ENCODE measurements at places on chromosomes 5 and 9.

GRCh38 chr5:173964506-173964905, 24.5 kb upstream of the C5orf47 start:
- peaks cover 9% of the 10 kb centered on the region for H3K27me3 ChIP-seq
- H3K4me3 ChIP-seq: no peak overlapping the region
- no peak for DNase-seq

DNA sequence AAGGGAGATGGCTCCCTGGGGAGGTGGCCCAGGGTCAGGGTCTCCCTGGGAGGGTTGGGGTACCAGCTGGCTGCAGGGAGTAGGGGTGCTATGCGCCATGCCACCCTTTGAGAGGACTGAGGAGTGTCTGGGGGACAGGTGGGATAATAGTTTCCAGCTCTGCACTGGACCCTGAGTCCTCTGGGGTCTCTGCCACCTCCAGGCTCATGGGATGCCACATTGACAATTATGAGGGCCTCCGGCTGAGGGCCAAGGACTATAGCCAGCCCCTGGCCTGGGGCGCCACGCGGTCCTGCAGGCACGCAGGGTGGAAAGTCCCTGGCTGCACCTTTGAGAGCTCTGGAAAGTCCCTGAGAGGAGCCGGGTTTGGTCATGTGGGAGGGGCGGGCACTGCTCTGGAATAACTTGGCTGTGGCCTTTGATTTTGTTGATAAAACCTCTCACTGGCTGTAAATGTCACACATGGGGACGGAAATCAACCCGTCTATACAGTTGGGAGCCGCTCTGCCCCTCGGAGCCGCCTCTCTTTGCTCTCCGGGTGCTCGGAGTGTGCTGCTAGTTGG, 16.0 kb downstream of the TRAF2 start:
- H3K27ac ChIP-seq: peak overlapping the region; percentile 99
- H3K4me1 ChIP-seq: peaks cover 23% of the 10 kb centered on the region
- H3K4me3 ChIP-seq: peak overlapping the region; percentile 79
- H3K36me3 ChIP-seq: peaks cover 33% of the 10 kb centered on the region
- H3K27me3 ChIP-seq: no peaks in the 10 kb centered on the region
- peak; percentile 79 for DNase-seq

GRCh38 chr5:107263387-107264018, 407.2 kb downstream of the EFNA5 start:
- H3K27me3 ChIP-seq: no peaks in the 10 kb centered on the region
- H3K4me1 ChIP-seq: no peaks in the 10 kb centered on the region
- H3K27ac ChIP-seq: peak overlapping the region; percentile 64
- H3K36me3 ChIP-seq: no peaks in the 10 kb centered on the region
- peak; percentile 7 for DNase-seq
- H3K4me3 ChIP-seq: no peak overlapping the region

GRCh38 chr5:142870532-142871362, 100.6 kb downstream of the ARHGAP26 start:
- no peaks in the 10 kb centered on the region for H3K27me3 ChIP-seq
- H3K36me3 ChIP-seq: no peaks in the 10 kb centered on the region
- H3K4me1 ChIP-seq: peaks cover 52% of the 10 kb centered on the region
- peak overlapping the region; percentile 73 for H3K27ac ChIP-seq
- no peak overlapping the region for H3K4me3 ChIP-seq
- no peak for DNase-seq

DNA sequence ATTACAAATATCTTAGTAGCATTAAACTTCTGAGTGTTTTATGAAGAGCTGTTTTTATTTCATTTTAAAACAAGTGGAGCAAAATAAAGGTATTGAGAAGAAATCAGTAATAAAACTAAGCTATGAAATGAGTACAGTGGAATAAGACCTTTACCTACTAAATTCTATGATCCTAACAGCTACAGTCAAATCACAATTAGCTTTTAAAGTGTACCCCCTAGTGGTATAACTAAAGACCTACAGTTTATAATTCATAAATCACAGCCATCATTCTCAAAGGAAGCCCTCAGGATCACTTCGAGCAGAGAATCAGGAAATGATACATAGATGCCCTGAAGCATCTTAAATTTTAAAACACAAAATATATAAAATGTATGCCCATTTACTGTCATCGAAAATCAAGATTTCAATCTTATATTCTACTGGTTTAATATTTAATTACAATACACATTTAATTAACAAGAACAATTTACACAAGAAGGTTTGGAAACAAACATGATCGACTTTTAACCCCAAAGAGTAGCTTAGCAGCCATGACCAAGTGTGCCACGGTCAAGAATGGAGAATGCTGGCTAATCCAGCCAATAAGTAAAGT, 12.3 kb downstream of the CCNH start:
- H3K4me1 ChIP-seq: peaks cover 8% of the 10 kb centered on the region
- peak overlapping the region; percentile 71 for H3K27ac ChIP-seq
- H3K27me3 ChIP-seq: no peaks in the 10 kb centered on the region
- H3K4me3 ChIP-seq: no peak overlapping the region
